ENCODE measurements at places on chromosomes 11 and 22.

GRCh38 chr11:72552399-72552910 lies 118.1 kb upstream of the CLPB start:
- DNase-seq, result no peak

- no peak for DNase-seq
Measured at GRCh38 chr11:29190313-29190712, 826.5 kb downstream of the KCNA4 start.

DNA sequence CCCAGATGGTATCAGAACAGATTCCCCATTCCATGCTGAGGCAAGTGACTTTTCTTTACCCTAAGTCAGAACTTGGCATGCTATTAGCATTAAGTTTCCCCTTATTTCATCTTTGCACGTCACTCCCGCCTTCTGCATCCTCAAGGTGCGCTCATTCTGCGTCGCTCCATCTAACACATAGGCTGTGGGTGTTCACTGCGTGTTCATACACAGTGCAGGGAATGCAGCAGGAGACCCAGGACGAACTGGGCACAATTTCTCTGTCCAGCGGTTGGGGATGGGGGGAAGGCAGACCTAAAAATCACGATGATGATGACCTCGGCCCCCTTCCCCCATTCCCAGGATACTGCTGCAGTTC lies 19.7 kb upstream of the ACR start:
- DNase-seq, result no peak

DNA sequence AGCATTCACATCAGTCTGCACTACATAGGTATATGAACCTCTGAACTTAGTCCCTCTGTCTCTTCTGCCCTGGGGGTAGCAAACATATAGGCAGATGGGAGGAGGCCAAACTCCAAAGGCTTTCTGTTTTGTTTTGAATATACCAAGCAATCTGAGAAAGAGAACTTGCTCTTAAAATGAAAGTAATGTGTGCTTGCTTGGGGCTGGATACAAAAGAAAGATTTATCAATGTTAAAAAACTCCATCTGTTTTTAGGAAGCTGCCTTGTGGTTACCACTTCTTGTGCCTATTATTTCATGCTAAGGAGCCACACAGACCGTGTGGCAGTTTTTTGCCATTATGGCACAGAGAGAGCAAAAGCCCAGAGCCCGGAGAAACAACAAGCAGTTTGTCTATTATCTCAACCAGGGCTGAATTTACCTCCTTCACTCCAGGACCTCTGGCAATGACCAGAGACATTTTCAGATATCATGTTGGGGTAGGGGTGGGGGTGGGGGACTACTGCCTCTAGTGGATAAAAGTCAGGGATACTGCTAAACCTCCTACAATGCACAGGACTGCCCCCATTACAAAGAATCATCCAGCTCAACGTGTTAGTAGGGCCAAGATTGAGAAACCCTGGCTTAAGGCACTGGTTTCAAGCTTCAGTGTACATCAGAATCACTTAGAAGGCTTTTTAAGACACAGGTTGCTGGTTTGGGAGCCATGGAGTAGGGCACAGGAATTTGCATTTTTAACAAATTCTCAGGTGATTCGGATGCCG lies 124.2 kb downstream of the APIP start:
- DNase-seq, result no peak

- no peak for DNase-seq
Measured at GRCh38 chr22:17890245-17890671, 116.0 kb upstream of the BID start.

DNA sequence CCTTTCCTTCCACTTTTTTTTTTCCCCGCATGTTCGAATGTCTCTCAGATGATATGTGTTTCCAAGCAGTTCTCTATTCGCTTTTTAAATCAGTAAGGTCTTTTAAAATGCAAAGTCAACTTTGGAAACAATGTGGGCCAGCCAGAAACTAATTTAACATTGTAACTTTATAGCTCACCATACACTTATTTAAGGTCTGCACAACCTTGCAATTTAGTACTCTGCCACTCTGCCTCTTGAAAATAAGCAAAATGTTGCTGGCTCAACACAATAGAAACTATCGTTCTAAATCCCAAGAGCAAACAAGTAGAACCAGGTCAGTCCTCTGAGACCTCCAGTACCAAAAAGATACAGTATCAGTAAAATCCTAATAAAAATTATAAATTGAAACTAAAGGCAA lies 109.0 kb downstream of the SIK3 start:
- no peak for DNase-seq

- DNase-seq, result no peak
Measured at GRCh38 chr11:68564261-68564660, 103.7 kb downstream of the PPP6R3 start.

GRCh38 chr22:27443306-27443705 lies 358.2 kb downstream of the MN1 start:
- no peak for DNase-seq

GRCh38 chr22:27809700-27810608 lies 8.4 kb upstream of the MN1 start:
- no peak for DNase-seq

DNA sequence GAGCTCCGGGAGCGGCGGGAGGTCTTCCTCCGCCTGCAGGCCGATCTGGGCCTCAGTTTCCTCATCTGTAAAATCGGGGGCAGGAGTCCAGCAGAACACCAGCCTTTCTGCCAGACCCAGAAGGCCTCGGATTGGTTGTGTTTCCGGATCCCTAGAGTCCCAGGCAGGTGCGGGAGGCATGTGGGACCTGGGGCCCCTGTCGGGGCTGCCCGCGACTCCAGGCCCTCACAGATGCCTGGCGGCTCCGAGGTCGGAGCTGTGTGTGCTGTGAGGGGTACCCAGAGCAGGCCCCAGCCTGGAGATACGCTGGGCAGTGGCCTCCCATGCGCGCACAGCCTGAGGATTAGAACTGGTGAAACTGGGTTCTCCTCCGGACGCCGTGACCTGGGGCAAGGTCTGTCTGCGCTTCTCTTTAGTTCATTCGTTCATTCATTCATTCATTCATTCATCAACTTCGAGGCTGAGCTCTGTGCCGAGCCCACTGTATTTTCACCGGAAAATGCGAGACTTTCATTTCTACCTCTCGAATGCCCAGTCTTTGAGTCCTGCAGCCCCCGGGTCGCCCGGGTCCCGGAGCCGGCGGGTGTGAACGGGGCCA lies 24.6 kb downstream of the FLRT1 start:
- DNase-seq, result no peak

DNA sequence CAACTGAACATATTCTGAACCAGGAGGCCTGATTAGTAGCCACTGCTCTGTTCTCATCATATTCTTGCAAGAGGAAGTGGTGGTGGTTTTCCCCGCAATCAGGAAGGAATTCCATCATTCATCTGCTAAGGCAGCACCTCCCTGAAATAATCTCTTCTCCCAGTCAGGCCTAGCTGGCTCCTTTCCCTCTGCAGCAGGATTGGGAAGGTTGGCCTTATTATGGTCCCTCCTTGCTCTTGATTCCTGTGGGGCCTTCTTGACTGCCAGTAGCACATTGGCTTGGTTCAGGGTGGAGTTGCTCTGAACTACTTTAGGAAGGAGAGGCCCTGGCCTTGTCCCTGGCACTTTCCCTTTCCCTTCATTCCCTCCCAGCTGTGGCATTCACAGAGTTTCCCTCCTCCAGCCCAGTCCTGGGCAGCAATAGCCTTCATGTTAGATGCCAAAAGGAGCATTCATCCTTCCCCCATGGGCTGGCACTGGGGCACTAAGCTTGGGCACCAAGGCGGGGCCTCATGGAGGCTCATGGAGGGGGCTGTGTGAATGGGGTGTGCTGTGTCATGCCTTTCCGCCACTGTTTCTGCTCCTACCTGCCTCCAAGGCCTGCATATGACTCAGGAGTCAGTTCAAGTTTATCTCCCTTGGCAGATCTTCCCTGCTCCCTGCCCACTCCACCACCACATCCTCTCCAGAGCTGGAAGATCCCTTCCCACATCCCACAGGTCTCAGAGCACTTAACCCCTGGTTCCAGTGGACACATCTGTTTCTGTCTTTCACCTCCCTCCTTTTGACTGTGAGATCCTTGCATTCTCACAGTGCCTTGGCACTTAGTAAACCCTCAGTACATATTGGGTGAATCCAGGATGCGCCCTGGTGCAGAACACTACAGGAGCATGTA lies 27.6 kb upstream of the CD44 start:
- no peak for DNase-seq

Measured in CD8-positive, alpha-beta T cell (primary cell).